ENCODE measurements at places on chromosomes 4 and X. TPM values are rescaled to one million over a fixed set of nuclear protein-coding genes. Genes with fewer than 3 reads are reported as not detected.

Gene LPAR4
- total RNA-seq: not detected

Gene ANAPC4
- total RNA-seq: 12.0 TPM

Gene METAP1
- 73.8 TPM for total RNA-seq

Gene RAB9B
- 0.19 TPM for total RNA-seq

Gene PDZD4
- total RNA-seq: 0.14 TPM

Gene FHDC1
- total RNA-seq: 3.6 TPM

Gene IL3RA
- total RNA-seq: not detected

Gene CWH43
- total RNA-seq: 9.9 TPM

Gene HTRA3
- 0.84 TPM for total RNA-seq

Gene PGAM4
- not detected for total RNA-seq

Gene ASMT
- not detected for total RNA-seq

Gene ENAM
- not detected for total RNA-seq

Measured in airway epithelial cell (primary cell).